Ovary (tissue), 10 donors: ENCODE measurements at places on chromosomes 13 and 19.

- DNase-seq, result no peak
Measured at GRCh38 chr19:46678110-46678732, 17.2 kb upstream of the DACT3 start.

- DNase-seq, result no peak
Measured at GRCh38 chr19:52981329-52981728, 18.6 kb upstream of the ZNF816 start.

DNA sequence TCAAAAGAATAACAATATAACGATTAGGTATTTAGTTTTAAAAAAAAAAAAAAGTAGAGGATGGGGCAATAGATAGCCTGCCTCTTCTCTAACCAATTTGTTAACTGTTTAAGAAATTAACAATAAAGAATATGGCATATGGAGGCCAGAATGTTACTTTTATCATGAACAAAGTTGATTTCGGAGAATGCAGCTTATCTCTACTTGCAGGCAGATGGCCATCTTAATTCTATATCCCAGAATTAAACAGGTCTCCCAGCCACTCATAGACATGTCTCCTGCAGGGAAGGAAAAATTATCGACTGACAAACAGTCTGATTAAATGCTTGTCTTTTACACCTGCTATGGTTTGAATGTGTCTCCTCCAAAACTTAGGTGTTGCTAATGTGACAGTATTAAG is 96.6 kb downstream of the SLC25A15 start:
- no peak for DNase-seq

GRCh38 chr19:37905946-37906868 is at the start of gene WDR87:
TSS of gene WDR87 (minus strand) at chr19:37906594. CDS start at chr19:37898239, 8,355 bp downstream.
- peak; percentile 18 for DNase-seq

DNA sequence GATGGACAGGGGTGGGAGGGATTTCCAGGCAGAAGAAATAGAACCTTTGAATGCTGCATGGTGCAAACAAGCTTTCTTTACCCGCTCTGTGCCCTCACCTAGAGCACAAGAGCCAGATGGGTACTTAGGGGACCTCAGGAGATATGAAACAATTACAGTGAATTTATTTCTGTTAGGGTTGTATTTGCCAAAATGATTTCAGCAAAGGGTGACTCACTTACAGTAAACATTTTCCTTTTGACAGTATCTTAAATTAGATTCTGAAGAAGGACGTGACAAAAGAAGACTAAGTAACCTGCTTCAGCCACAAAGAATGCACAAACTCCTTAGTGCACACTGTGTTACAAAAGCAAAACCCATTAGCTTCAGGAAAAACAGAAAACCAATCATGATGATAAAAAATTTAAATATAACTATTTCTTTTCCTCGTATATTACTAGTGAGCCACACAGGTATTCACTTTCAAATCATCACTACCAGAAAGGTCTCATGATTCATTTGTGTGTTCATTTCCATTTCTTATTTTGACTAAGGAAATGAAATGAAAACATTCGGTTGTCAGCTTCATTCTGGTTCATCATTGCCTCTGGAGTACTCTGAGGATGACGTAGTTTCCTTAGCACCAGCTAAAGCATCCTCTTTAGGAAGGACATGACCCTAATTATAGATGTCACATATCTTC is 158.8 kb downstream of the NHLRC3 start:
- DNase-seq, result no peak

DNA sequence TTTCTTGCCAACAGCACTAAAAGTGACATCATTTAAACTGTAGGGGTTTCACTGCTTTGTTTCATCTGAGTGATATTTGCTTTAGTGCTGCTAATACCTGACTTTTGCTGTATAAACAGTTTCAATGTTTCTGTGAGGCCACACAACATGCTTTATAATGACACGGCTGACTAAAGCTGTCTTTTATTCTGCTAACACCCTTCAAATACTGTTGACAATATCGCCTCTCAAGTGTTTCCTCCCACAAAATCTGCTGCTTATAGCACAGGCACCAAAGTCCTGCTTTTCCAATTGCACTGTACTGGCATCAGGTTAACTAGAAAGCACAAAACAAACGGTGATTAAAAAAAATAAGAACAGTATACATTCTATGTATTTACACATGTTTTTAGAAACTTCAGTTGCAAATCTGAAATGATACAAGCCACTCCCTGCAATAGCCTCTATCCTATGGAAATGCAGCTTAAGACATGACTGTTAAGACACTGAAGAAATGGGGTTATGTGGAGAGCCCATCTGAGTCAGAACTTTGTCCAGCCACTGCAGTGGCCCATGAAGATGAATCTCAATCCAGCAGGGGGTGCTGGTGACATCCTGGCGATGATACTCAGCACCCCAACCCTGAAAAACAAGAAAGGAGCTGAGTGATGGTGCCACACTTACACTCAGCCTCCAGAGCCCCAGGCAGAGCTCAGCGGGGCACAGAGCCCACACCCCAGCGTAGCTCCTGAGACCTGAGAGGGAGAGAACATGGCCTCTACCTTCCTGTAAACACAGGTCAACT is 29.4 kb downstream of the RFXAP start:
- no peak for DNase-seq

GRCh38 chr19:57719424-57719823 is 8.0 kb downstream of the ZNF671 start:
- no peak for DNase-seq

- no peak for DNase-seq
Measured at GRCh38 chr13:30648522-30649012, 30.8 kb downstream of the USPL1 start.

DNA sequence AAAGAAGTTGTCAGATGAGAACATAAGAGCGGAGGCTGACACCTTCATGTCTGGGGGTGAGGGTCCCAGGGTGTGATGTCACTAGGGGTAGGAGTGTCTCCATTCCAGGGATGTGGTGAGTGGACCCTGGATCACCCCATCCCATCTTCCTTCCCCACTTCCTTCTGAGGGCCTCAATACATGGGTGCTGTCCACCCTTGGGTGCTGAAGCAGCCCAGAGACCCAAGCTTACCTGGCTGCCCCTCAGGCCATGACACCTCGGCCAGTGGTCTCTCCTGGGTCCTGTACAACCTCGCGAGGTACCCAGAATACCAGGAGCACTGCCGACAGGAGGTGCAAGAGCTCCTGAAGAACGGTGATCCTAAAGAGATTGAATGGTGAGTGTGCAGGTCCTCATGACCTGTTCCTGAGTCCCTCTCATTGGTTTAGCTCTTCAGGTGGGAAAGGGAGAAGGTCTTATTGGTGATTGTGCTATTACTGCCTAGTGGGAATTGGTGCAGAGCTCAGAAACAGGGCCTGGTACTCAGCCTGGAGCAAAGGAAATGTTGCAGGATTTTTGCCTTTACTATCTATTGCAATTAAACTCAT is 37.7 kb upstream of the CYP4F8 start:
- DNase-seq, result no peak

DNA sequence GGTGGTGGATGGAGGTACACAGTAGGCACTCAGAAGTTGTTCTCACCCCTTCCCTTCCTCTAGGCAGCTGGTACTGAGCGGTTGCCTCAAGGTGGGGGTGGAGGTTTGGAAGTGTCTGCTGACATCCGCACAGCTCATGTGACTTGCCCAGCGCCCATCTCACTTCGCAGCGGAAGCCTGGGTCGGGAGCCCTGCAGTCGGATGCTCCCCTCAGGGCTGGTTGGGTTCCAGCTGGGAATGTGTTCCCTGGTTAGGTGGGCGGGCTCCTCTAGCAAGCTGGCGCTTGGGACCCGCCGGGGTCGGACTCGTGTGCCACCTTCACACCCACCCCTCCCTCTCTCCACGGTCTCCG is 10.2 kb downstream of the PPP1R37 start:
- no peak for DNase-seq

DNA sequence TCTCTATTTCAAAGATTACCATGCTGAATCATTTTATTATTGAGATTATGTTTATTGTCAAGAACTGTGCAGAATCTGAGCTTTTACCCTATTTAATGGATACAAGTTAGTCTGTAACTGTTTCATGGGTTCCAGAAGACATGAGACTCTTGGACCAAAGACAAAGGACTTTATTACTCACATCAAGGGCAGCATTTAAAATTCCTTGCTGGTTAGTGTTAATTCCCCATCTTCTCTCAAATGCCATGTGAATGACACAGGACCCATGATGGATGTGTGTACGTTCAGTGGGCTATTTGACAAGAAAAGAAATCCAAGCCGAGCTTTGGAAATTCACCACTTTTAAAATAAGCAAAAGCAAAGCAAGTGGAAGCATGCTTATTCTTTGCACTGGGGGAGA is 139.9 kb downstream of the PCDH20 start:
- DNase-seq, result no peak

DNA sequence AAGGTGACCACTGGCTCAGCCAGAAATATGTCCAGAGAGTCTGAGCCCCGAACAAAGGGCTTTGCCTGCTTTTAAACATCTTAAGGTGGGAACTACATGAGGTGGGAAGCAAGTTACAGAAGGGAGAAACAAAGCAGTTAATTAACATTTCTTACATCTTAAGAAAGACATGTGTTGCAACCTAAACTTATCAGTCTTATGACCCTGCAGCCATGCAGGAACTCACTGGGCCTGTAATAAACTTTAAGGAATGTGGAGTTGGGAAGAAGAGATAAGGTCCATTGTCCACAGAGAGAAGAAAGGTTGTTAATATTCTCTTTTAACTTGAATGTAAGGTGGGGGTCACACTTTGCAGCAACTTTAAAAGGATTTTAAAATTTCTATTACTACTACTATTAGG is 46.8 kb upstream of the CYP2A7 start:
- no peak for DNase-seq

- no peak for DNase-seq
Measured at GRCh38 chr13:107680115-107680514, 535.2 kb downstream of the LIG4 start.

DNA sequence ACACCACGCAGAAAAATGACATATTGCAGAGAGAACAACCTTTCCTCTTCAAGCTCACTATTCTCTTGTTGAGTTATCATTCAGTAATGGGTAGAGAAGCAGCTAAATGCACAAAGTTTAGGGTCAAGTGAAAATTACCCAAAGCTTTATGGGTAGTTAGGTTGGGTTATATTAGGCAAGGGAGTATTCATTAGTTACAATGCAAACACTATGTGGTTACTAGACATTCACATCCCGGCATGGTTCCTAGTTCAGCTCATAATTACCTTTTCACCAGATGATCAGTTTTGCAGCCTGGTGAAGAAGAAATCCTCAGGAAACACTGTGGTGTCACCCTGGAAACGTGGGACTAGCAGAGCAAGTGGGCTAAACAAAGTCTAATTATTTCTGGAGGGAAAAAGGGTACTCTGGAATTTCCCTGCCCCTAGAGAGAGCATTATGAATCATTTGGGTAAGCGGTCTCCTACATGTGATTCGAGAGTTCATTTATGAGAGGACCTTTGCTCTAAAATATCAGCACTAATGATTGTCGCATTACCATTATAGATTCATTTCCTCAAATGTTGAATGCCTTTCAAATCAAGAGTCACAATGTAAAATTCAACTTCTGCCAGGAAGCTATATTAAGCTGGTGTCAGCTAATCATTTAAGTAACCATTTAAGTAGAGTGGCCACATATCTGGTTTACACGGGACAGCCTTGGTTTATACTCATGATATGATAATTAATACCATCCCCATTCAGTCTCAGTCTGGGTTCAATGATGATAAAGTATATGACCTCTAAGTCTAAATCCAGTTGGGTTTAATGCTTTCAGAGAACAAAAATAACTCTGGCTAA is 1208.0 kb downstream of the DIAPH3 start:
- DNase-seq, result no peak

- DNase-seq, result no peak
Measured at GRCh38 chr19:40283414-40284250, 1.5 kb downstream of the AKT2 start.

DNA sequence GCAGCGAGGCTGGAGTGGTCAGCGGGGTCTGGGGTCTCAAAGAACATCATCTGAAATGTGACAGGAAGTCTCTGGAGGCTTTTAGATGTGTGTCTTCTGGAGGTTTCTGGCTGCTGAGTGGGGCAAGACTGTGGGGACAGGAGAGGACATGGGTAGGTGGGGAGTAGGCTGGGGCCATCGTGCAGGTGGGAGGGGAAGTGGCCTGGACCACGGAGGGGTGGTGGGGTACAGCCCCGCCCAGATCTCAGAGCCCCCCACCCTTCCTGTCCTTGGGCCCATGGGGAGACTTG is 6.2 kb downstream of the AP1M1 start:
- DNase-seq, result no peak
